ENCODE measurements at places on chromosomes 6 and 20.

- 0 out of 3 replicates have a peak, but pooled peaks have one; percentile 40 for ATAC-seq
These were observed 25.3 kb upstream of the HECA start for GRCh38 chr6:139109558-139109957.

- ATAC-seq = no peak
These were observed 369.4 kb upstream of the IMPG1 start for GRCh38 chr6:76441875-76442274.

GRCh38 chr6:84623956-84624680 lies 140.3 kb downstream of the TBX18 start:
- ATAC-seq = peak; percentile 79

GRCh38 chr20:1002682-1003561 lies 811 bp upstream of the RSPO4 start:
- ATAC-seq = no peak

DNA sequence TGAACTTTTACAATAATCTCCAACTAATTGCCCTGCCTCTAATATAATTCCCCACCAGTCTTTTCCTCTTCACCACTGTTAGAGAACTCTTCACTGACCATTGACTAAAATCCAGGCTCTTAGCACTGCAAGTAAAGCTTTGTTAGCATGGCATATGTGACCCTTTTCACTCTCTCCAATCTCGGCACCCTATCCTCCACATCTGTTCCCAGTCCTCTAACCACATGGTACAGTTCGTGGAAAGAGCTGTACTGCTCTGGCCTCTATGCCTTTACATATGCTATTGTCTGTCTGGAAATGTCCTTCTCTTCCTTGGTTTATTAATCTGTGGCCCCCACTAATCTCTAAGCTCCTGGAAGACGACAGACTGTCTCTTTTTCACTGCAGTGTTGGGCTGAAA lies 63.0 kb upstream of the EIF2S2 start:
- ATAC-seq = no peak

DNA sequence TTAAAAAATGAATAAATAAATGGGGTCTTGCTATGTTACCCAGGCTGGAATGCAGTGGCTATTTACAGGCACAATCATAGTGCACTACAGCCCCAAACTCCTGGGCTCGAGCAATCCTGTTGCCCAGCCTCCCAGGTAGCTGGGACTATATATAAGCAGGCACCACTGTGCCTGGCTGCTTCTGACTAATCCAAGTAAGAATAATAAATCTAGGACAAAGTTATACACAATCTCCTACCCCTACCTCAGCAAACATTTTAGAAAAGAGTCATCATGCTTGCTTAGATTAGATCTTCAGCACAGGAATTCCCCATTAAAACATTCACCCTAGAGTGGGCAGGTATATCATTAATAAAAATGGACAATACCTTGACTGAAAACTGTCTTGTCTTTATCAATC lies 124.6 kb downstream of the REV3L start:
- no peak for ATAC-seq

DNA sequence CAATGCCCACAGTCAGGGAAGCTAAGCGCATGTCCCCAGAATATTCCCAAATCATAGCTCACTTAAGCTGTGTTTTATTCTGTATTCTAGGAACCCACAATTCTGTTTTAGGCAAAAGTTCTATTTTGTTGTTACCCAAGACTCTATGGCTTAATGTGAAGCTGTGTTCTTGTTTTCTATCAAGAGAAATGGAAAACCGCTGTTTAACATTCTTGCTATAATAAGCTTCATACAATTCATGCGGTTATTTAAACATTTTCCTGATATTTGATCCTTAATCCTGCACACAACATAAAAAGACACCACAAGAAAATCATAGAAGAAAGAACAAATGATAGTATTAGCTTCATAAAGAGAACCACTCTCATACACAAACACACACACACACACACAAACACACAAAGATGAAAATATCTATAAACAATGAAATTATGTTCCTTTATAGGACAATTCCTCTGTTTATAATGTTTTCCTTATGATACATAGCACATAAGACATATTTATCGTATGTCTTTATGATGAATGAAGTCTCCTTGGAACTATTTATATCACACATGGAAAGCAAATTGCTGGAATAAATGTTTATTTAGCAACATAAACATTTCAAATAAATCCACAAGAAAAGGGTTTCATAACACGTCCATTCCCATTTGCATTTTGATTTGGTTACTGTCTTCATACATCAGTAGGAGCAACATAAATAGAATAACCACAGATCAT lies 16.4 kb upstream of the COL21A1 start:
- peak; percentile 25 for ATAC-seq

GRCh38 chr6:53192682-53193188 lies 44.1 kb upstream of the GCM1 start:
- no peak for ATAC-seq

- ATAC-seq = peak; percentile 47
These were observed 465.9 kb downstream of the KIF16B start for GRCh38 chr20:16107172-16107870.

DNA sequence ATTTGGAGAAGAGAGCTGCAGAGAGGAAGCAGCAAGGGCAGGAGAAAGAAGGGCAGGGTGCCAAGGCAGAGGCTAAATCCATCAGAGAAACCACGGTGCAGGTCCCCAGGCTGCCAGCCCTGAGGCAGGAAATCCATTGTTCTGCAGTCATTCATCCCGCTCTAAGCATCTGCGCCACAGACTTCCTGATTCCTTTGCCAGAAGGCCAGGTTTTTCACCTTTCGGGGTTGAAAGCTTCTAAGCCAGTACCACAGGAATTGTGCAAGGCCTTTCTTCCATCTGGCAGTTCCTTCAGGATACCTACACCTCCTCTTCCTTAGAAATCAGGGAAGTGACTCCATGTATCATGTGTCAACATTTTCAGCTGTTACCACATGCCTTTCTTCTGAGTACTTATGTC lies 45.6 kb downstream of the ADGRF5 start:
- ATAC-seq = no peak

DNA sequence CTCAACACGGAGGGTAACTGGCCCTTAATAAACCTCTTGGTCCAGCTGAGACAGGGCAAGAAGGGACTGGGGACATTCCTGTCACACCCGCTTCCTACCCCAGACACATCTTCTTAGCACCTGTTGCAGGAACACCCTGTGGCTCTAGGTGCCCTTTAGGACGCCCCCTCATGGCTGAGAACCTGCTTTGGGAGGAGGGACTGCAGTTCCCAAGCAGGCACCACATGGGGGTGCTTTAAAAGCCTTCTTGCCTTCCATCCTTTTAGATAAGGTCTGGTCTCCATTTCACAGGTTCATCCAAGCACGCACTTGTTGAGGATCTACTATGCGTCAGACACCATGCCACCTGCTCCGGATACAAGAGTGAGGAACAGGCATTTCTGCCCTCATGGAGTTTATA lies 26.6 kb downstream of the NSFL1C start:
- ATAC-seq = peak; percentile 37

- ATAC-seq = no peak
These were observed 184.5 kb upstream of the PDE10A start for GRCh38 chr6:165847407-165848085.

DNA sequence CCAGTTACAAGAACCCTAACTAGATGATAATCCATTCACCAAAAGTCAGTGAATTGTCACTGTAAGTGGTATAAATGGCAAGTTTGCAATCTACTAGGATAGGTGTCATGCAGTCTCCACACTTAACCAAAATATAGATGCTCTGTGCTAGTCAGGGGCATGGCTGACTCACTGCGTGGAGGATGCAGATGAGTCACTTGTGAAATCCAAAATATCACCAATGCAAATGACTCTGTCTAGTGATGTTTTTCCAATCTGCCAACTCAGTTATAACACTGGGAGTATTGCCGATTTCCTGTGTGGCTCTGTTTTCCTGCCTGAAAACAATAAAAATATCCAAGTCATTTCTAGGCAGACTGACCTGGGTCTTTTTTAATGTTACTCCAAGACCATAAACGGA lies 47.8 kb upstream of the NRSN1 start:
- no peak for ATAC-seq

GRCh38 chr6:38105066-38105465 lies 285.5 kb downstream of the ZFAND3 start:
- no peak for ATAC-seq

GRCh38 chr20:36856691-36857635 lies 19.0 kb upstream of the TLDC2 start:
- ATAC-seq = peak; percentile 18

DNA sequence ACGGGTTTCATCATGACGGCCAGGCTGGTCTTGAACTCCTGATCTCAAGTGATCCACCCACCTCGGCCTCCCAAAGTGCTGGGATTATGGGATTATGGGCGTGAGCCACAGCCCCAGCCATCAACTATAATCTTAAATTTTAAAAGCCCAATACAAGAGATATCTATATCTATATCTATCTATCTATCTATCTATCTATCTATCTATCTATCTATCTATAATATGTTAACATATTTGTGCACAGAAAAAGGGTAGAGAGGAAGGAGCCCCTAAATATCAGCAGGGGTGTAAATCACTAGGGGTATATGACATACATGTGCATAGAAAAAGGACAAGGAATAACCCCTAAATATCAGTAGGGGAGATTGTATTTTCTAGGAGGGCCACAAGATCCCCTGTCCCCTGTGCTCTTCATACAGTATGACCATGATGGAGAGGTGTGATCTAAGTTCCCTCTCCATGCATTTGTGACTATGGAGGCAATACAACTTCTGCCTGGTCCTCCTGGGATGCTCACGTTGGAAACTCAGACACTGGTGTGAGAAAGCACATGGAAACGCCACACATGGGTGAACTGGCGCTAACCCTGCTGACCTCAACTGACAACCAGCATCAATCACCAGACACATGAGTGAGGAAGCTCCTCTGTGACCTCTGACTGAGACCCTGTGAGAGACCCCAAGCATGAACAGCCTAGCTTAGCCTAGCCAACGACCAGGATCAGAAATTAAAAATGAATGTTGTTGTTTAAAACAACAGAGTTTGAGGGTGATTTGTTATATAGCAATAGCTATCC lies 1.2 kb upstream of the SPATS1 start:
- no peak for ATAC-seq

GRCh38 chr6:90100059-90100665 lies 196.5 kb downstream of the BACH2 start:
- no peak for ATAC-seq

DNA sequence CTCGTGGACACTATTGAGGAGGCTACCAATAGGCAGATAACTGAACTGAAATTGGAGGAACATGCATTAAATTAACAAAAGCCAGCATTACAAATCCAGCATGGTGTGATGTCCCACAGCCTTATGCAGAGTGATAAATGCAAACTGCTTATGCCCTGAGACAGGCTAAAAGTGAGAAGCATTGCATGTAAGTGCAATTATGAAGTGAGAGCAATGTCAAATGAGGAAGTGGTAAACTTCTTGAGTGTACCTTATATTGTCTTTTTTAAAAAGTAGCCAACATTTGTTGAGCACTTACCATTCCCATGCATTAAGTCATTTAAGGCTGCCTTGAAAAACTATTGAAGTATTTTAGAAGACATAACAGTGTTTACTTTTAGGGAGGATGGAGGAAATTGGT lies 212.2 kb downstream of the TBC1D7 start:
- no peak for ATAC-seq

GRCh38 chr6:157076451-157076822 lies 246.9 kb downstream of the TMEM242 start:
- no peak for ATAC-seq

- no peak for ATAC-seq
These were observed 134.5 kb downstream of the CDH26 start for GRCh38 chr20:60092729-60093128.

GRCh38 chr6:26206868-26207801 lies 119.9 kb downstream of the HFE start:
- no peak for ATAC-seq

- ATAC-seq = no peak
These were observed 456.4 kb downstream of the COL12A1 start for GRCh38 chr6:74749211-74750147.

GRCh38 chr20:35739294-35740163 lies 2.5 kb downstream of the RBM39 start:
- no peak for ATAC-seq

DNA sequence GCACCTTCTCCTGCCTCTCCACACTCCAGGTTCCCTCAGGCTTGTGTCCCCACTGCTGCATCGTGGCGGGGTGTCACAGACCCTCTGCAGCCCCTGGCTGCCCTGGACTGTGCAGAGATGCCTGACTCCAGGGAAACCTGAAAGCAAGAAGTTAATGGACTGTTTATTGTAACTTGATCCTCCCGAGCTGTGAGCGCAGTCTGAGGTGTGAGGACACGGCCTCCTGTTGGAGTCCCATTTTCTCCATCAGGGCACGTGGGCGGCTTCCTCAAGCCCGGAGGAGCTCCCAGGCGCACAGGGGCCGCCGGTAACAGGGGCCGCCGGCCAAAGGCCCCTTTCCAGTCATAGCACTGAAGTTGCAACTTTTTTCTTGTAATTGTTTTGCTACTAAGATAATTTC lies 16.9 kb downstream of the RBM38 start:
- no peak for ATAC-seq

DNA sequence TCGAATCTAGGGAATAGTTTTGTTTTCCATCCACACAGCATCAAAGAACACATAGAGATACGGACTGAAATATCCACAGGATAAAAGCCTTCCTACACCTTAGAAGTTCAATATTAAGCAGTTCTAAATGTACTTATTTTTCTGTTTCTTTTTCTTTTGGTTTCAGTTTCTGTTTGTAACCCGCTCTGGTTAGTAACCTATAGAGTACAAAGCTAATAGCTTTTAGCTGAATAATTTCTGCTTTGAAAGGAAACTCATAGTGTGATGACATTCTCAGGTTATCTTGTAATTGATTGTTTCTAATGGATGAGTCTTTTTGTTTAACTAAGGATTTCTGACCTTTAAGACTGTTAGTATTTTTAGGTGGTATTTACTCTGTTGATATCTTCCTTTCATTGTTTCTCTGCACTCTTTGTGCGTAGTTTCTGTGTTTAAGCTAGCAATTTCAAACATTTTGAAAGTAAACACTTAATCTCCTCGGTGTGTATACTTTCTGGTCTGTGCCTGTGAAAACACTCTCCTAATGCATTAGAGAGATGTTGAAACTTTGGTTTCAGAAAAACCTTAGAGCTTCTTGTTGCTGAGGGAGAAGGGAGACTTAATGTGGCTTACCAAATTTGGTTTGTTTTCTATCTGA lies 385.5 kb downstream of the HDGFL1 start:
- peak; percentile 54 for ATAC-seq

- ATAC-seq = no peak
These were observed 26.7 kb downstream of the SLC52A3 start for GRCh38 chr20:741620-742019.

DNA sequence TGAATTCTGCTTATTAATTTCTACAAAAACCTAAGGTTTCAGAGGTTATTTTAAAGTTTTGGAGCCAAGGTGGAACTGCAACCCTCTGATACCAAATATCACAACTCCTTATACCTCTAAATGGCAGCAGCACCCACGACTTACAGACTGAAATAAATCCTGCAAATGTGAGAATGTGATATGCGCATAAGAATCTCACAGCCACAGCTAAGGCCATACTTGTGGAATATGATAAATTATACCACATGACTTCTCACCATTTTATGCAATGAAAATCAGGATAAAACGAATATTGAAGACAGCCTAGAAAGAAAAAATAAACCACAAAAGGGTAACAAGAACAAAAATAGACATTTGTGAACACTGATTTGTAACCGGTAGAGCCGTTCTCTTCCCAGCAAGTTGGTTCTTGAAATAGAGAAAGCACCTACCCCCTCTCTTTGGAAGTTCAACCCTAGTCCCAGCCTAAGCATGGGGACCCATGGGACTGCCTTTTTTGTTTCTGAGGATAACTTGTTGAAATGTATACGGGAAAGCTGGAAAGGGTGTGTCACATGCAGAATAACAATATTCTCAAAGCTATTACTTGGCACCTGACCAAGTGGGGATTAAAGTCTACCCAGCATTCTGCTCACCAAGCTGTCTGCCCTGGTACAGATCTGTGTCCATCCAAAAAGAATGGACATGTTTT lies 47.1 kb upstream of the MCM9 start:
- ATAC-seq = no peak

Data from SK-N-SH treated with all-trans-retinoic acid at 6 μM for 48 hours (cell line).